ENCODE measurements at places on chromosomes 4 and X.

DNA sequence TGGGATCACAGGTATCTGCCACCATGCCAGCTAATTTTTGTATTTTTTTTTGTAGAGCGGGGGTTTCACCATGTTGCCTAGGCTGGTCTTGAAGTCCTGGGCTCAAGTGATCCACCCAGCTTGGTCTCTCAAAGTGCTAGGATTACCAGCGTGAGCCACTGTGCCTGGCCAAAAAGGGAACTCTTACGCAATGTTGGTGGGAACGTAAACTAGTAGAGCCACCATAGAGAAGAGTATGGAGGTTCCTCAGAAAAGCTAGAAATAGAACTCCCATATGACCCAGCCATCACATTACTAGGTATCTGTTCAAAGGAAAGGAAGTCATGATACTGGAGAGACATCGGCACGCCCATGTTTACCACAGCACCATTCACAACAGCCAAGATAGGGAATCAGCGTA lies 85.9 kb downstream of the PRKX start:
- no peak for DNase-seq

DNA sequence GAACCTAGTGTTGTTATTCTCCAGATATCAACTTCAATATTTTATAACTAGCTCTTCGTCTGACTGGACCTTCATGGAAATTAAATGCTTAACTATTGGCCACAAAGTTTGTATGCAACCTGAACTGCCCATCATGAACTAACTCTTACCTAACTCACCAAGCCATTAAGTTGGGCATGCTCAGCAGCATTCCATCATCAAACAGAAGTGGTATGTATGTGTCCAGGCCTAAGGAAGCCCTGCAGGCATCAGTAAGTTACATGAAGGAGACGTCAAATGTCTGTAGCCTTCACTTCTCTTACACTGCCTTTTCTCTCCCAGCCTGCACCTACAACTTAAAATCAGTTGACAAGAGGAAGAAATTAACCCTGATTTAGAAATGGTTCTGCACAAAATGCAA lies 1639.2 kb upstream of the PABPC4L start:
- DNase-seq, result no peak

GRCh38 chrX:155891446-155892210 lies 10.5 kb downstream of the VAMP7 start:
- no peak for DNase-seq

- no peak for DNase-seq
These were observed 38.7 kb upstream of the FAT1 start for GRCh38 chr4:186762361-186762760.

DNA sequence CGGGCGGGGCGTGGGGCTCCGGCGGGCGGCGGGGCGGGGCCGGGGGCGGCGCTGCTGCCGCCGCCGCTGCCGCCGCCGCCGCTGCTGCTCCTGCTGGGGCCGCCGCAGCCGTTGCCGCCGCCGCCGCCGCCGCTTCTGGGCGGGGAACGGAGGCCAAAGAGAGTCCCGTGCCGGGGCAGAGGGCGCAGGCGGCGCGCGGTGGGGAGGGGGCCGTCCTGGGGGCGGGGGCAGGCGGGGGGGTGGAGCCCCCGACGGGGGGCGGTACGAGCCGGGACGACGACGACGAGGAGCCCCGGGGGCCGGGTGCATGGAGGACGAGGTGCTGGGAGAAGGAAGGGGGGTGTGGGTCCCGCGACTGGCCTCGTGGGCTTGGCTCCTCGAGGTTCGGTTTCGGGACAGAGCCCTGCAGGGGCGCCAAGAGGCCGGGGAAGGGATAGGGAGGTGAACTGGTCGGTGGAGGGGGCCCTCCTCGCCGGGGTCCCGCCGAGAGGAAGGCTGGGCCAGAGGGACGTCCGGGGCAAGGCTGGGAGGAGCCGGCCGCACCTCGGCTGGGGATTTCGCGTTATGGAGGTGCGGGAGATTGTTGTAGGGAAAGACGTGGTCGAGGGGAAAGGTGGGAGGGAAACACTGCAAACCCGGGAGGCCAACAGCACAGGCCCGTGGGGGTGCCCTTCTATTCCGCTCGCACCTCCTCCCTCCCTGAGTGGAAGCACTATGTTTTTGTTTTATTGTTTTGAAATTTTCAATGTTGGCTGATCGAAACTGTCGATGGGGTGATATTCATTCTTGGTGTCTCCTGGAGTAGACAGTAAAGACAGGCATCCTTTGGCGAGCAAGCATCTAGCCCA lies 1.9 kb downstream of the BCORL1 start:
- peak; percentile 43 for DNase-seq

DNA sequence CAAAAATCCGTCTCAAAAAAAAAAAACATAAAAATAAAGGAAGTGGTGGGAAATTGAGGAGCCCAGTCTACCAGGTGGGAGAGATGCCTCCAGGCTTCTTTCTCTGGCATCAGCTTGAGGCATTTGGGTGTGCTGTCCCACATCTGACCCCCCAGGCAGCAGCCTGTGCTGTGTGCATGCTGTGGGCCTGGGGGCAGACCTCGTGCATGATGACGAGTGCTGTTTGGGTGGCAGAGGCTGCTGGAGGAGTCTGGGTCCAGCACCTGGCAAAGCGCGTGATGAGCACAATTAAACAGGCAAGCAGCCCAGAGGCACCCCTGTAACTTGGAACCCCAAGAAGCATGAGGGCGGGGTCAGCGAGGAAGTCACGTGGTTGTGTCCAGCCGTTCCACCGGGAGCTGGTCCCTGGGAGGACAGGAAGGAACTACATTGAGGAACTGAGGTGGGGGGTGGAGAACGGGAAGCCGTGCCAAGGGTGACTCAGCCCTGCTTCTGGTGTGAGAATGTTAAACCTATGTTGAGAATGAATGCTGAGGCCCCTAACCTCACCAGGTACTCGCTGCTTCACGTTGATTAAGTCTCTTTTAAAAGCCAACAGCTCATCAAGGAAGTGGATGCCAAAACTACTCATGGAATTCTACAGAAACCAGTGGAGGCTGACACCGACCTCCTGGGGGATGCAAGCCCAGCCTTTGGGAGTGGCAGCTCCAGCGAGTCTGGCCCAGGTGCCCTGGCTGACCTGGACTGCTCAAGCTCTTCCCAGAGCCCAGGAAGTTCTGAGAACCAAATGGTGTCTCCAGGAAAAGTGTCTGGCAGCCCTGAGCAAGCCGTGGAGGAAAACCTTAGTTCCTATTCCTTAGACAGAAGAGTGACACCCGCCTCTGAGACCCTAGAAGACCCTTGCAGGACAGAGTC lies 6.1 kb downstream of the TACC3 start:
- DNase-seq, result no peak

- DNase-seq, result no peak
These were observed 103.1 kb upstream of the BMP3 start for GRCh38 chr4:80927420-80927819.

DNA sequence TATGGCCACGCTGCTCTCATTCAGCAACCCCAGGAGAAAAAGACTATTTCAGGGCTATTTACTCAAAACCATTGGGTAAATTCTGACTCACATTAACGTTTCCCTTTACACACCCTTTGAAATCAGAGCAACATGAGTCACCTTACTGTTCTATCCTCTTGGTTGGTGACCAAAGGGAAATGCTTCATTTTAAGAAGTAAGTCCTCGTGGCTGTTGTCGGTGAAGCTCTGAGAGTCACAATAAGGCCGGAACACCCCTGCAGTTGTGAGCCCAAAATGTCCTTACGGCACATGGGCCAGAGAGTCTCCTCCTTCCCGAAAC lies 56.3 kb upstream of the SPRY1 start:
- no peak for DNase-seq

GRCh38 chrX:49209434-49210251 lies 9.7 kb upstream of the SYP start:
- no peak for DNase-seq

GRCh38 chr4:137393044-137393443 lies 139.2 kb downstream of the PCDH18 start:
- DNase-seq, result no peak

GRCh38 chr4:83449009-83449408 lies 6.6 kb downstream of the HELQ start:
- no peak for DNase-seq

DNA sequence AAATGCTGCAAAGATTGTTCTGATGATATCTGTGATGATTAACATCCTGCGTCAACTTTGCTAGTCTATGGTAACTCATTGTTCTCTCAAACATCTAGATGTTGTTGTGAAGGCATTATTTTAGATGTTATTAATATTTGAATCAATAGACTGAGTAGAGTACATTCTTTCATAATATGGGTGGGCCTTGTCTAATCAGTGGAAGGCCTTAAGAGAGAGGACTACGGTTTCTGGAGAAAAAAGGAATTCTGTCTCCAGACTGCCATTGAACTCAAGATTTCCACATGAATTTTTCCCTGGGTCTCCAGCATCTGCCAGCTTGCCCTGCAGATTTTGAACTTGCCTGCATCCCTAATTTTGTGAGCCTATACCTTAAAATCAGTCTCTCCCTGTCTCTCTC lies 2381.1 kb upstream of the AGA start:
- no peak for DNase-seq

DNA sequence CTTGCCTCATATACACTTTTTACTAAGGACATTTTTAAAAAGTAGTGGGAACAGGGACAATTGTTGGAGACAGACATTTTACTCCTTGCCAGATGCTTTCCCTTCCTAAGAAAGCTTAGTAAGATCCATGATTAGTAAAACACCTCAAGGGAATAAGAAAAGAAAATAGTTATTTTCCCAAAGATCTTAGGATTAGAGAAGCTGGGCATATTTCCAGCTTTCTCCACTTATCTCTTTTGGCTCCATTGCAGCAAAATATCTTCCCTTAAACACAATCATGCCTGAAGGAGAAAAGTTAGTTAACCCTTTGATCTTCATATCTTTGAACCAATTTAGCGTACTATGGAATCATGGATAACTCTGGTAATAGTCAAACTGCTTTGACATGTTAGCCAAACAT lies 257.9 kb downstream of the PCDH18 start:
- no peak for DNase-seq

DNA sequence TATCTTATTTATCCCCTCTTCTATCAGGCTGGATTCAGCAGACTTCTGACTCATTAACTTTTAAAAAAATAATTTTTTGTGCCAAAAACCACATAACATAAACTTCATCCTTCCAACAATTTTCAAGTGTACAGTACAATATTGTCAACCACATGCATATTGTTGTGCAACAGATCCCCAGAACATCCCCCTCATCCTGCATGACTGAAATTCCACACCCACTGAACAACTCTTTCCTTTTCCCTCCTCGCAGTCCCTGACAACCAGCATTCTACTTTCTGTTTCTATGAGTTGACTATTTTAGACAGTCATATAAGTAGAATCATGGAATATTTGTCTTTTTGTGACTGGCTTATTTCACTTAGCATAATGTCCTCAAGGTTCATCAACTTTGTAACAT lies 2.2 kb upstream of the MID2 start:
- no peak for DNase-seq

- peak; percentile 85 for DNase-seq
These were observed at the start of gene TMSB4X for GRCh38 chrX:12974796-12975669. Gene TMSB4X (plus strand): TSS chrX:12975110.

- no peak for DNase-seq
These were observed 33.7 kb downstream of the NHSL2 start for GRCh38 chrX:71944369-71944768.

GRCh38 chr4:96471956-96472867 lies 632.3 kb downstream of the PDHA2 start:
- DNase-seq, result peak; percentile 1

DNA sequence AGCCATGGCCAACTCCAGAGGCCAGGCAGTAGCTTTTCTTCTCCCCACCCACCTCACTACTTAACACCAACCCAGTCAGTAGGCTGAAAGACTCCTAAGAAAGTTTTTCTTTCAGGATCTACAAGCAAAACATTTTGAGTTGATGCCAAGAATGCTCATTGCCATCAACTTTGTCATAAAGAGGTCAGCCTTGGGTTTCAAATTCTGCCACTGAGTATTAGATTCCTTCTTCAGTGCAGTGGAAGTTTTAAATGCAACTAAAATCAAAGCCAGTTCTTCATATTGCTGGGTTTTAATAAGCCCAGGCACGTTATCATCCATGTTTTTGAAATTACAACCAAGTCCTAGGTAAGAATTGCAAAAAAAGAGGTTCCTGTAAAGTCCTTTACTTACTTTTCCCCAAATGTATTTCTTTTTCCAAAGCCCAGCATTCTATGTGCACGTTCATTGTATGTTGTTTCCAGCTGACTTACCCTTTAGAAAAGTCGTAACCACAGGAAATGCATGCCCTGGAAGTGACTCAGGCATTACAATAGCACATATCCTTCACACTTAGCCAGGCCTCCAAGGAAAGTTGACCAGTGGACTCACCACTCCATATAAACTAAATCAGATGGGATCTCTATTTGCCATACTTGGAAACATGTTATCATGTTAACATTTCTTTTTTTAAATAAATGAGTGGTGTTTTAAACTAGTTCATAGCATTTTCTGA lies 229.9 kb downstream of the SOX3 start:
- DNase-seq, result no peak

GRCh38 chr4:110787109-110787508 lies 164.2 kb upstream of the PITX2 start:
- no peak for DNase-seq

- peak; percentile 32 for DNase-seq
These were observed 460.3 kb downstream of the MID1IP1 start for GRCh38 chrX:39261446-39262147.

- no peak for DNase-seq
These were observed 15.6 kb downstream of the ENOX2 start for GRCh38 chrX:130887376-130887775.

GRCh38 chrX:85992811-85993229 lies 54.5 kb downstream of the CHM start:
- no peak for DNase-seq

GRCh38 chr4:7156328-7156727 lies 36.0 kb upstream of the SORCS2 start:
- no peak for DNase-seq

GRCh38 chrX:16643176-16643575 lies 6.8 kb upstream of the S100G start:
- DNase-seq, result no peak

GRCh38 chr4:73730867-73731266 lies 9.5 kb upstream of the CXCL8 start:
- no peak for DNase-seq

GRCh38 chrX:43467608-43468234 lies 188.4 kb upstream of the MAOA start:
- no peak for DNase-seq

DNA sequence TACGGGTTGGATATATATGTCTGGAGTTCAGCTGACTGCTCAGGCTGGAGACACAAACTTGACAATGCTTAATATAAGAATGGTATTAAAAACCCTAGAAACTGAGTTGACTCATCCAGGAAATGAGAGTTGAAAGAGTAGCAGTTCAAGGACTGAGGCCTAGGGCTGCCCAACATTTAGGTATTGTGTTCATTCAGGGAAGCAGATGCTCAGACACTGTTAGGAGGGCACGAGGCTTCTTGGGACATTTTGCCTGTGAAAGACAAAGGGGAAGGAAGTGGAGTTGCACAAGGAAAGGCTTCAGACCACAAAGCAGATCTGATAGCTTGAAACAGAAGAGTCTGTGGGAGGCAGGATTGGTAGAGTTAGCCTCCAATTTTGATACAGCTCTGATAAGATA lies 52.0 kb upstream of the HS3ST1 start:
- DNase-seq, result no peak

DNA sequence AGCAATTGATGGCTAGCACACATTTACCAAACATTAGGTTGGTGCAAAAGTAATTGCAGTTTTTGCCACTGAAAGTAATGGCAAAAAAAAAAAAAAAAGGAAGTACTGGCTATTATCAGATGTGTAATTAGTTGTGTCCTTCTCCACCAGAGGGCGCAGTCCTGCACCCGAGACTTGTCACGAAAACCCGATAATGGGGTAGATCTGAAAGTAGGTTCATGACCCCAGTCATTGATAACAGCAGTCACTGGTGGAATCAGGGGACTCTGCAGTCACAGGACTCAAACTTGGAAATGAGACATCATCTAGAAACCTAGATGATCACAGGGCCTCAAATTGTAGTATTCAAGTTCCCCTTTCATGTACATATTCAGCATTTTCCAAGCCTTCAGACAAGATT lies 13.1 kb upstream of the ACOT9 start:
- peak; percentile 78 for DNase-seq
